MV-4-11 (cell line): ENCODE measurements at places on chromosomes 2 and 18.
A peak's percentile ranks its signal among the peaks of the same experiment; 100 is the strongest.

DNA sequence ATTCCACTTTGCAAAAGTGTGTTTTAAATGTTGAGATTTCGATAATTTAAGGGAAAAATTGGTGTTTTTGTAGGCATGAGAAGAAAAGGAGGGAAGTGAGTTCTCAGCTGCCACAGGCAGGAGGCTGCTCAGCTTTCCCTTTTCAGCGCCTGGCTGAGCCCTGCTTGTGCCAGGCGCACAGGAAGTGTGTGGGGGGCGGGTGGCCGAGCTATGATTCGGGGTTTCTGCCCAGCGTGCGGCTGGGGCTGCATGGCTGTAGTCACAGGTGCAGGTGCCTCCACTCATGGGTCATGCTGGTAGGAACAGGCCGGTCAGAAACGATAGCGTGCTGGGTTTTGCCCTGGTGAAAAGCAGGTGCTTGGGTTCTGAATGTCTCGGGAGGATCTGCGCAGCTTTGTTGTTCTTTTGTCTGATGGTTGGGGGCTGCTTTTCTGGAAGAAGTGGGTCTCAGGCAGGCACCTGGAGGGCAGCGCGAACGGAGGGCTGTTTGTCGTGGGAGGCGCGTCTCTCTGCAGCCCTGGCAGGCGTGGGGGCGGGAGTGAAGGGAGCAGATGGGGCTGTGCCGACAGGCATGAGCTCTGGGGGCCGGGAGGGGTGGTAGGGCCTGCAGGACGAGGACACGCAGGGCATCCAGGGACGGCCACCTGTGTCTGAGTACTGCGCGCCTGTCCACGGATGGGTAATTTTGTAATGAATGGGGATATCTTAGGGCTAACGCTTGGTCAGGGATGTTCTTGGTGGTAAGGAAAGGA is 2.1 kb downstream of the KCNG2 start:
- DNase-seq: peak; percentile 13

- peak; percentile 1 for DNase-seq
Measured at GRCh38 chr2:140641163-140641562, 1489.7 kb downstream of the LRP1B start.

- DNase-seq: no peak
Measured at GRCh38 chr2:238446371-238446770, 19.6 kb downstream of the ASB1 start.

DNA sequence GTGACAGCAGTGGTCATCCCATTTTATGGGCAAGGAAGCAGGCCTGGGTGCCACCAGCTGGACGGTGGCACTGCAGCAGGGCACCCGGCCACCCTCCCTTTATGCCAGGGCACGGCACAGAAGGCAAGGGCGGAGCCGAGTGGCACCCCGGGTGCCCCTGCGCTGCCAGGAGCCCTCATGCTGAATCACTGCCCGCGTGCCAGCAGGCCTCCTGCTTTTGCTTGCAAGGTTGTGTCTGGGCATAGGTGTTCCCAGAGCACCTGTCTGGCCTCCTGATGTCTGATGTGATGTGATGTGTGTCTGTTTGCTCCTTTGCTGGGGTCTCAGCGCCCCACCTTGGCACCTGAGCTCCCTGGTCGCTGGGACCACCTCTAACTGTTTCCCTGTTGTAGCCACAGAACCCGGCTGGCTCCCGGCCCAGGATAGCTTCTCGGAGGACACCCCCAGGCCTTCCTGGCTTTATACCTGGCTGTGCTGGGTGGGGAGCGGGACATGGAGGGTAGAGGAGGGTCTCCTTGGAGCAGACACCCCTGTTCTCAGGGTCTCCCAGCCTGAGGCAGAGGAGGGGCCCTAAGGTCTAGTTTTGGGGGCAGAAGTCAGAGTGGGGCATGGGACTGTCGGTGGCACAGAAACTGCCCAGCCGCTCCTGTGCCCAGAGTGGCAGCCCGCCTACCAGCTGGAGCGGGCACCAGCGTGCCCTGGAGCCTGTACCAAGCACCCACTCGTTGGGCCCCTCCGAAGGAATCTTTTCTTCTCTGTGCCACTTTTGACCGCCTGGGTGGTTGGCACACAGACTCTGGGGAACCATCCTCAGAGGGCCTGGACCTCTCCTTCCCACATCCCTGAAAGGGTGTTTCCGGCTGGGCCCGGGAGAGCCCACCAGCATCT is 3.6 kb downstream of the GPC1 start:
- DNase-seq: no peak

DNA sequence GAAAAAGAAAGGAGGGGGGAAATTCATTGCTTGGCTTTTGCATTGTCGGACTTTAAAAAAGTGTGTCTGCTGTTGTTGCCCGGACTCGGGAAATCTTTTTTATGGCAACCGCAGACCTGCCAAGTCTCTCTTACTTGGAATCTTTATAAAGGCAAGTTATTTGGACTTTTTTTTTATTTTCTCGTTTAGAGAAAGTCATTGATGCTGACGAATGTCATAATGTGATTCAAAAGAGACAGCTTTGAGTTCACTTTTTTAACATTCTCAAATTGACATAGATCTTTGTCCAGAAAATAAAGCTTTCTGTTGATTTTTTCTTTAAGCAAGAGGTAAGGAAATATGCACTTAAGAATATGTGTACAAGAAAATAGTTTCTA is 651 bp upstream of the ZNF521 start:
- no peak for DNase-seq

GRCh38 chr18:63260380-63260754 is 59.2 kb downstream of the BCL2 start:
- DNase-seq: no peak

DNA sequence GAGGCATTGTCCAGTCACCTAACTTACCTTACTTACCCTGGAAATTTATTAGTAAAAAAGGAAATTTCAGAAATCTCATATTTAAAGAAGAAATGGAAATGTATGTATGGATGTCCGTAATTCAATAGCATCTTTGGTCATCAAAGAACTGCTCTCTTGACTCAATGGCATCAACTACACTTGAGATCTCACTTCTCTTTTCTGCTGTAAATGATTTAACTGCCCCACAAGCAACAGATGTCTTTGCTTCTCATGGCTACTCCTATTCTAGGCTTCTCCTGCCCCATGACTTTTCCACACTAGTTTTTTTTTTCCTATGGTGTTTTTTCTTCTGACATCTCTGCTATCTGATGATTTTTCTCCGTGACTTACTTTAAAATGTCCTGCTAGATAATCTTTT is 34.0 kb upstream of the ERMN start:
- peak; percentile 59 for DNase-seq

DNA sequence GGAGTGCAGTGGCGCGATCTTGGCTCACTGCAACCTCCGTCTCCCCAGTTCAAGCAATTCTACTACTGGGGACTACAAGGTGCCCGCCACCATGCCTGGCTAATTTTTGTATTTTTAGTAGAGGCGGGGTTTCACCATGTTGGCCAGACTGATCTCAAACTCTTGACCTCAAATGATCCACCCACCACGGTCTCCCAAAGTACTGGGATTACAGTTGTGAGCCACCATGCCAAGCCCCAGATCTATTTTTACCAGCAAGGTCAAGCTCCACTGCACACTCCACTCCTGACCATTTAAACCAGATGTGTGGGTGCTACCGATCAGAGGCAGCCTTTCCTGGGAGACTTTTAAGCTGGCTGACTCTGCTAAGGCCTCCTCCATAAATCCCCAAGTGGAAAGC is 67.5 kb upstream of the CD226 start:
- no peak for DNase-seq

DNA sequence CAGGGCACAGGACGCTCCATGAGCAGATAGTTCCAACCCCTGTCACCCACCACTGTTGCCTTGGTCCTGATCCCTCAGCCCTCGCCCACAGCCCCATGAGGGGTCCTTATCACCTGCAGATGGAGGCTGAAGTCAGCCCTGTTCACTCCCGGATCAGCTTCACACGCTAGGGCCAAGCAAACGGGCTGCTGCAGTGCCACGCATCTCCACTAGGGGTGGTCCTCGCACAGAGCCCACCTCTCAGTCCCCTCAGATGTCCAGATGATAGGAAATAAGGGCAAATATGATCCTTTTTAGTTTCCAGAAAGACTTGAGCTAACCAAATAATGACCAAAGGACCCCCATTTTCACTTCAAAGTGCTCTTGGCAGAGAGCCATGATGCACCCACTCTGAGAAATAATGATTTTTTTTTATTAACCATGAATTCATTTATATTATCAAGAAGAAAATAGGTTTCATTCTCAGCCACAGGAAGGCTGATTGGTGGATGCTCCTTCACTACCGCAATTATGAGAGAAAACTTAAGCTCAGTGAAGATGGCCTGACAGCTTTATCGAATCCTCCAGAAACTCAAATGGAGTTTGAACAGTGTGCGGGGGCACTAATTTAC is 71.9 kb upstream of the KLHL29 start:
- DNase-seq: no peak

DNA sequence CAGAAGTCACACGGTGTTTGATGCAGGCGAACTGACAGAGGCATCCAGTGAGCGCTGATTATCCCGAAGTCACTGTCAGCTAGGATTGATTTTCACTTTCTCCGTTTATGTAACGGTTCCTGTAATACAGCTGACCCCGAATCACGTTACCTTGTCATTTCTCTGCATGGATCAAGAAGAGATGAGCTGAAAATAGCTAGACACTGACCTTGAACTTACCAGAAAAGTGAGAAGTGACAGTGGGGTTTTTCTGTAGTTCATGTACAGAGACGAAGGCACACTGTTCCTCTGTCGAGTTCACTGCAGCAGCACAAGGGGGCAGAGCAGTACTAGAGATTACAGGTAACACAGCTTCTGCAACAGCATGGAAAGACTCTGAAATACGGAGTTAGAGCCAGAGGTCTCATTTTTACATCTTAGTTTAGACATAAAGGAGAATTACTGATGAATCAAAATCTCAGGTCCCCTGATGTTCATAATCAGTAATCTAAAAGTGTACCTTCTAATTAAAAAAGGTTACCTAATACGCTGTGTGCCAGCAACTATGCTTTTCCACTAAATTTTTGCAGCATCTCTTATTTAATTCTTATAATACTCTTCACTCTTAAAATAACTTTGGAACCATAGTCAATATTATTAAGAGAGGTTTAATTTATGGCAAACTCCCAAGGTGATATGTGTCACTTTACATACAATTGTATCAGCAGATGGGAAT is 33.1 kb downstream of the ARHGAP15 start:
- DNase-seq: no peak

DNA sequence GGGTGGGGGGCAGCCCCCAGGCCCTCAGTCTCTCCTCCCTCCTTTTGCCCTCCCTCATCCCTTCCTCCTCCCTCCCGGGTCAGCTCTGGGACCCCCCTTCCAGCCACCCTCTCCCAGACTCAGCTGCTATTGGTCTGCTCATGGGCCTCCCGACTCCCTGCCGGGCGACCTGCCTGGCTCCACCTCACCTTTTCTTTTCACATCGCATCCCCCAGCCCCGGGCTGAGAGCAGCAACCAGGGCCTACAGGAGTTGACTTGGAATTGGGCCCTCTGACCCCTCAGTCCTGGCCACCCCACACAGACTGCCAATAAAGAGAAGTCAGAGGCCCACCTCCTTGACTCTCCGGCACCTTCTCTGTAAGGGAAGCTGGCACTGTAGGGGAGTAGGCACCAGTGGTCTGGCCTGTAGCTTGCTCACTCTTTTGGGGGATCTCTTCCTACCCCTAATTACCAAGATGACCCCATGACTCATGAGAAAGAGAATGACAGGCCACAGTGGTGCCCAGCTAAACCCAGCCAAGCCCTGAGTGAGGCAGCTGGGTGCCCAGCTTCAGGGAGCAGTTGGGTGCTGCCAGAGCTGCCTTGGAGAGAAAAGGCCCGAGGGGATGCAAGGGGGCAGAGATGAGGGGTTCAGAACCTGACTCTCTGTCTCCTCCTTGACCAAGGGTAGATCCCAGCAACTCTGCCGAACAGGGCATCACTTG is 2.0 kb upstream of the ECEL1 start:
- no peak for DNase-seq

- DNase-seq: peak; percentile 96
Measured at GRCh38 chr2:197152451-197153228, 157.9 kb downstream of the ANKRD44 start.
